ENCODE measurements at places on chromosomes 3 and 15. TPM values are rescaled to one million over a fixed set of nuclear protein-coding genes. Genes with fewer than 3 reads are reported as not detected.

The PTPN23 gene
- 25.9 TPM for total RNA-seq

The TMEM40 gene
- total RNA-seq, result 1.5 TPM

The CCR9 gene
- 0.18 TPM for total RNA-seq

The RYR3 gene
- 10.8 TPM for total RNA-seq

The FBXL22 gene
- total RNA-seq, result 9.2 TPM

The PLSCR5 gene
- not detected for total RNA-seq

The ALDH1L1 gene
- 32.5 TPM for total RNA-seq

The MORC1 gene
- 0.35 TPM for total RNA-seq

The EDEM1 gene
- total RNA-seq, result 16.8 TPM

The UPK1B gene
- 8.8 TPM for total RNA-seq

The SEMA6D gene
- total RNA-seq, result 40.2 TPM

The ZBED2 gene
- not detected for total RNA-seq

The LRRC34 gene
- total RNA-seq, result 8.3 TPM

The PSMD6 gene
- 60.3 TPM for total RNA-seq

The ZNF660 gene
- total RNA-seq, result 8.2 TPM

The BLM gene
- total RNA-seq, result 6.5 TPM

The VPS13C gene
- 87.5 TPM for total RNA-seq

The SERPINI2 gene
- total RNA-seq, result 0.82 TPM

The C2CD4A gene
- 0.35 TPM for total RNA-seq

The ALDH1A2 gene
- total RNA-seq, result 157 TPM

The FANCD2OS gene
- not detected for total RNA-seq

The ANKUB1 gene
- not detected for total RNA-seq

The LTK gene
- 1.7 TPM for total RNA-seq

The LRRN1 gene
- 8.3 TPM for total RNA-seq

The ATP13A4 gene
- 2.9 TPM for total RNA-seq

The CCDC33 gene
- total RNA-seq, result 2.9 TPM

The IVD gene
- 63.8 TPM for total RNA-seq

The PLS1 gene
- total RNA-seq, result 14.1 TPM

The ATP8B4 gene
- 16.1 TPM for total RNA-seq

The C3orf80 gene
- 0.53 TPM for total RNA-seq

The NR1D2 gene
- total RNA-seq, result 40.4 TPM
